Iris pigment epithelial cell (primary cell): ENCODE measurements at places on chromosomes 1 and 21.

DNA sequence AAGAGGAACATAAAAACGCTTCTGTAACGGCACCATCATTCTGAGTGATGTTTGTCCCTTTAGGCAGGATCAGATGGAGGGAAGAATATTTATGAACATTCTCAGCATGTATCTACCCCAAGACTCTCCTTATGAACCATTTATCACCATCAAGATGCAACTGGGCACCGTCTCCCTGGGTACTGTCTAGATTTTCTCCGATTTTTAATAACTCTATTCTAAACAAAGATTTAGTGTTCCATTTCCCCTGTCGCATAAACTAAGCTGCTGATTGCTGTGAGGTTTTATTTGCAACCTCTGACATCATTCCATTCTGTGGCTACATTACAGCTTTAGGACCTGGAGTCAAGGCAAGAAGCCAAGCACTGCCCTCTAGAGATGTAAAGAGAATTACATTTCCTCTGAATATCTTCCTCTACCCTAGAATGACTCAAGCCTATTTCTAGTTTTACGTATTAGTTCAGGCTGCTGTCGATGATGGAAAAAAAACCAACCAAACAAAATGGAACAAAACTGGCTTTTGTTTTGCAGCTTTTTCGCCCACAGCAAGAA is 130.1 kb upstream of the MAP1LC3C start:
- DNase-seq = peak; percentile 15

GRCh38 chr21:46181953-46182547 is 2.2 kb downstream of the SPATC1L start:
- no peak for DNase-seq

- peak; percentile 43 for DNase-seq
These were observed 107.6 kb downstream of the LHX9 start for GRCh38 chr1:198024782-198025181.

DNA sequence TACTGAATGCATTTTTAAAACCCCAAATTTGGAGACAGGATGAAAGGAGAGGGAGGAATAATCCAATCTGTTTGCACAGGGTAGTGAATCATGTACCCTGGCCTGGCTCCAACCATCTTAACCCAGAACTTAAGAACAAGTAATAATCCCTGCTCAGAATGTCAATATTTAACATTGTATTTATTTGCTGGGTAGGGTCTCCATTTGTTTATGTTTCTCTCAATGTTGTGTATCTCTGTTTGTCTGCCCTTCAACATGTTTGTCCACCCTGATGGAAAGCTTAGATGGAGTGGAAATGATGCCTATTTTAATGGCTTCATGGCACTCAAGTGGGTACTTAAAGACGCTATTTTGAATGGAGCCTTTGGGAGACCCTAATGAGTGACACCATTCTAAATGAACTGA is 54.4 kb upstream of the CDC42BPA start:
- peak; percentile 88 for DNase-seq

GRCh38 chr1:60899464-60899863 is 182.9 kb upstream of the NFIA start:
- no peak for DNase-seq

DNA sequence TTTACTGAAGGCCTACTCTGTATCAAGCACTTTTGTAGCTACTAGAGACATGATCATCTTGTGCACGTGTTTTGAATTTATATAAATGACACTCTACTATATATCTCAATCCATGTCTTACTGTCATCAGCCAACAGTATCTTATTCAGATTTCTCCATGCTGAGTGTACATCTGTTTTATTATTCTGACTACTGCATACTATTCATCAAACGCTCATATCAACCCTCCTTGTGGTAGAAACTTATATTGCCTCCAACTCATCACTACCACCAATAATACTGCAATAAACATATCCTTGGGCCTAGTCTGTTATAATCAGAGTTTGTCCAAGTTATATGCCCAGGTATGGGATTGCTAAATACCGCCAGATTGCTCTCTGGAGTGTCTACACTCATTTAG is 81.6 kb upstream of the IRF2BP2 start:
- DNase-seq = peak; percentile 42

- DNase-seq = no peak
These were observed 39.7 kb downstream of the MATN1 start for GRCh38 chr1:30683699-30684098.

DNA sequence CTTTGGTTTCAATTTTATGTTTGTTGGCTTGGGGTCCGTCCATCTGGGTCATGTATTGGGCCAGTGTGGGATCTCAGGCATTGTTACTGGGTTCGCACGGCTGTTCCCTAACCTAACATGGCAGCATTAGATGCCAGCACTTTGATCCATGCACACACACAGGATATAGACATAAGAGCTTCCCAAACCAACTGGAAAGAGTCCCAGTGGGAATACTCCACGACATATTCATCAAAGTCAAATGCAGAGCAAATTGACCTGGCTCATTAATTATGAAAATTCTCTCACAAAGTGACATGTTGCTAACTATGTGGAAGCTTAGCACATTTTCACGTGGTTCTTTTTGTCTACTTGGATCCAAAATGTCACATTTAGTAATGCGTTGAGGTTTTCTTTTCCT is 130.4 kb downstream of the SETD4 start:
- no peak for DNase-seq

DNA sequence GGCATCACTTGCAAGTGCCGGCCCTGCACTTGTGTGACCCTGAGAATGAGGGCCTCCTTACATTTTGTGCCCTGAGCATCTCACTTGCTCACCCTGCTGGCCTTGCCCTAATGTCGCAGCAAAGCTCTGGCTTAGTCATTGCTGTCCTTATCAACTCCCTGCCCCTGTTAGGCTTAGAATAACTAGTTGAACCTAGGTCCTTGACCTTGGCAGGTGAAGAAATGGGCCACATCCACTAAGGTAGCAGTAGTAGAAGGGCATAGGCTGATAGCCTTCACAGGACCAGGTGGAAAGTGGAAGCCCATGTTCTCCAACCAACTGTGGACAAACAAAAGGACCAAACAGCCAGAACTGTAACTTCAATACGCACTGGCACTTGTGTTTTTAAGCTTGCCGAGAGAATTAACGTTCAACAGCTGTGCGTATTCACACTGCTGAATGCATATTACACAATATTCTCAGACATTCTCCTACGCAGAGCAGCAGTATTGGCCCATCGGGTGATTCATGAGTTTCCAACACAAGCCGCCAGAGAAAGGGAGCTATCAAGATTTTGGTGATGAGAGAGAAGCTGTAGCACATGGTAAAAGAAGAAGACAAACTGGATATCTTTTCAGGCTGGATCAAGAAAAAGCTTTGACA is 27.7 kb upstream of the PTGFRN start:
- peak; percentile 56 for DNase-seq

DNA sequence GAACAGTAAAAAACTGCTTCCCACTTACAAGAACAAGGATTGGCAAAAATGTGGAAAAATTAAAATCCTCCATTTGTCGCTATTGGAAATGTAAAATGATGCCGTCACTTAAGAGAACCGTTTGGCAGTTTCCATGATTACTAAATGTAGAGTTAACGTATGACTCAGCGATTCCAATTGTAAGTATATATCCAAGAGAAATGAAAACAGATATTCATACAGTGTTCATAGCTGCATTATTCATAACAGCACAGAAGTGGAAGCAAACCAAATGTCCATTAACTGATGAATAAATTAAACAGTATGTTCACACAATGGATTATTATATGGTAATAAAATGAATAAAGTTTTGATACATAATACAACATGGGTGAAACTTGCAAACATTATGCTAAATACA is 971.0 kb downstream of the AMY1C start:
- DNase-seq = no peak

- no peak for DNase-seq
These were observed 85.1 kb downstream of the PCSK9 start for GRCh38 chr1:55124470-55124869.

GRCh38 chr1:12196641-12197482 is 30.1 kb downstream of the TNFRSF1B start:
- DNase-seq = no peak
